Aorta (tissue), 5 donors: ENCODE measurements at places on chromosomes 5 and 9.

DNA sequence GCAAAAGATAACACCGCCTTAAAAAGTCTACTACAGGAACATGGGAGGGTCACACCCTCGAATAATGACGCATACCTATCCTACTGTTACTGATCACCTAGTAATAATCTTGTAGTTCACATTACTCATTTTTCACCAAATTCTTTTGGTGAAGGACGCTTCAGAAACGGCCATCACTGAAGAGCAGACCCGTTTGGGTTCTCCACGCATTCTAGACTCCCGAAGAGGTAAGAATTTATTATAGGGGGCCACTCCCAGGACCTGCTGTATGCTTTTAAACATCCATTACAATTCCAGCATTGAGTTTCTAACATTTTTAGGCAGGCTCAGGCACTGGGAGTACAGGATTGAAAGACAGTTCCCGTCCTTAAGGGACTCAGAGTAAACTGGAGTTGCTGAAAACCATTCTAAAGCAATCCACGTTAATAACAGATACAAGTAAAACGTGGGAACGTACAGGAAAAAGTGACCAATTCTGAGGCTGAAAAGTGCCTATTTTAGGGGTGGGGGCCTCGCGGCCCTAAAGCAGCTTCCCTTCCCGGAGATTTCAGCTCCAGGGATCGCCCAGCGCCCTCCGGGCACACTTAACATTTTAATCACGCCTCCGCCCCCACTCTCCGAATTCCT lies at the start of gene FER:
Gene FER (plus strand): TSS at position 124 of the 627 bp plus-strand sequence. CDS start 50,286 bp downstream, outside the sequence.
- no peak for DNase-seq

- DNase-seq: no peak
Observed at GRCh38 chr9:1604942-1605560, 410.1 kb upstream of the SMARCA2 start.

GRCh38 chr9:16385590-16385989 lies 484.9 kb downstream of the BNC2 start:
- DNase-seq: no peak

DNA sequence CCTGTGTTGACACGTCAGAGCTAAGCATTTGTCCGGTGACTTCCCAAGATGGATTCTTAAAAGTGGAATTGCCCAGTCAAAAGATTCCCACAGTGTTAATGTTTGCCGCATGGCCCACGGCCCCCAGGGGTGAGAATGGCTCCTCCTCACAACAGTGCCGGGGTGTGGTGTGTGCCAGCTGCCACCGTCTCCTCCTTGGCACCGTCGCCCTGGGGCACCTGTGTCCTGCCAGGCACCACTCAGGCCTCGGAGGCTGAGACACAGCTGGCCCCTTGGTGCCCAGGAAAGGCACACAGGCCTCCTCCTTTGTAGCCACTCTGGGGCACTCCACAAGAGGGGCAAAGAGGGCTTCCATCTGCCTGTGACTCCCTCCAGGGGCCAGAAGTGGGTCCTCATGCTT lies 4.3 kb downstream of the KCNT1 start:
- no peak for DNase-seq

- DNase-seq: no peak
Observed at GRCh38 chr5:72402381-72402890, 82.3 kb downstream of the PTCD2 start.

GRCh38 chr5:112616812-112617547 lies 120.7 kb upstream of the APC start:
- no peak for DNase-seq

DNA sequence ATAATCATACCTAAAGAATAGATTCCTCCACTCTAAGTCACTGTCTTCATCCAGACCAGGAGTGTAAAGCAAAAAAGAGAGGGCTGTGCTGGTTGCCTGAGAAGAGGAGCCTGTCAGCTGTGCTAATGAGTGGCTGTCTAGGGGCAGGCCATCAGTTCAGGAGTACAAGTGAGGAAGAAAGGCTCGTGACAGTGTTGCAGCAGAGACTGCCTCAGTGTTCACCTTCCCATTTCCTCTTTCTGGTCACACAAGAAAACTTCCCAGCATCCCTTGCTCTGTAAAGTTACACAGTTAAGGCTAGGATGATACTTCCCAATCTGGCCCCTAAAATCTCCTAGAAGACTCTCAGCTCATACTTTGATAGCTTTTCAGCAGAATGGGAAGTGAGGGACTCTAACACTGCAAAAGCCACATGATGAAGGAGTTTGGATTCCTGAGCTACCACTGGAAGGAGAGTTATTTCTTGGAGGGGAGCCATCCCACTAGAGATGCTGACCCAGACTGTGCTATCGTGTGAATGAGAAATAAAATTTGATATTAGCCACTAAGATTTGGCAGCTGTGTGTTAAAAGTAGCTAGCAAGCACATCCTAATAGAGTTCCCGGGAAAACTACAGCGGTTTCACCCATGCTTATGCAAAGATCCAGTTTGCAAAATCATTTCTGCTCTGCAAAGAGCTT lies 67.1 kb downstream of the ADAMTS12 start:
- no peak for DNase-seq

GRCh38 chr9:14978022-14979000 lies 68.1 kb upstream of the FREM1 start:
- DNase-seq: no peak

DNA sequence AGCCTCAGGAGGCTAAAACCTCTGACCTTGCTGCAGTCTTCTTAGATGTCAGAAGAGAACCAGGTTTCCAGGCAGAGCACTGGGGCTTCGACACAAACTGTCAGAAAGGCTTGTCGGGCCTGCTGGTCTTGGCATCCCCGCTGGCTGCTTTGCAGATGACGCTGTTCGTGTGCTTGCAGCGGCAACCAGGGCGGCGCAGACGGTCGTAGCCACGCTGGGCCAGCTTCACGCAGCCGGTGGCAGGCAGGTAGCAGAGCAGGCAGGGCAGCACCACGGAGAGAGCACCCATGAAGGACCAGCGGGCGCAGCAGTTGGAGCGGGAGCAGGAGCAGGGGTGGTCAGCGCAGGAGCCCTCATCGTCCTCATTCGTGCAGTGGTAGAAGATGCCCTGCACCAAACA lies 10.7 kb downstream of the SPRY4 start:
- no peak for DNase-seq

- no peak for DNase-seq
Observed at GRCh38 chr9:108865037-108865436, 3.0 kb downstream of the ACTL7A start.

DNA sequence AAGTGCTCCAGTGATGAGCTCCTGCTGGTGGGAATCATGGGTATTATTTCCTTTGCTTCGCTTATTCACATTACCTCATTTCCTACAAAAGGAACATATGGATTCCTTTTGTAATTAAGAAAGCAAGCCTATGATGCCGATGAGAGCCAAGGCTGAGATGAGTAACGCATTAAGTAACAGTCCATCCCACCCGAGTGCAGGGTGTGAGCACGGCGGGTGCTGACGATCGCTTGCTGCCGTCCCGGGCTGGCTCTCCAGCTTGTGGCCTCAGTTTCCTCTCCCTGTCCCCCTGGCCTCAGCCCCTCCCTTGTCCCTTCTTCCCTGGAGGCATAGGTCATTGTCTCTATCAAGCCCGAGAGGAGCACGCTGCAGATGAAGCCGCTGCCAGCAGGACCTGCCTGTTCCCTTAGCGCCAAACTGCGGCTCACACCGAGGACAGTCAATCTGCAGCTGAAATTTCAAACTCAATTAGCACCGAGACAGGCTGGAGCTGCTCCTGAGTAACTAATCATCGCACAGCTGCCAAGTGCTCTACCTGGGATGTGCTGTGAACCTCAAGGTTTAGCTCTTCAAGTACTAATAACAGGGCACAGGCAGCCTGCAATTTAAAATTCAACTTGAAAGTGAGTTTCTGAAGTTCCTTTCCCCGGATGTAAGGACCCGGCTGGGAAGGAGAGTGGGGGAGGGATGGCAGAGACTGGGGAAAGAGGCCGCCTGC lies 115.2 kb upstream of the RAPGEF1 start:
- no peak for DNase-seq

DNA sequence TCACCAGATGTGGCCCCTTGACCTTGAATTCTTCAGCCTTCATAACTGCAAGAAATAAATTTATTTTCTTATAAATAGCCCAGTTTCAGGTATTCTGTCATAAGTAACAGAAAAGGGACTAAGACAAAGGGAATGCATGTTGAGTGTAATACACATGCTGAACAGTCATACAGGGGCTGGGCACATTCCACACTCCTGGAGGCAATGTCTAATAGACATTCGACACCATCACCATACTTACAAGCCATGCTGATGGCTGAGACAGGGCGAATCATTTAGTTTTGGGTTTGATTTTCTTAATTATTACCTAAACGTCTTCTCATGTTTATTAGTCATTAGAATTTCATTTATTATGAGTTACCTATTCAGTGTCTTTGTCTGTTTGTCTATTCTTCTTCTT lies 68.5 kb downstream of the TENT4A start:
- DNase-seq: no peak

GRCh38 chr5:137442660-137443059 lies 56.5 kb downstream of the SPOCK1 start:
- DNase-seq: no peak

DNA sequence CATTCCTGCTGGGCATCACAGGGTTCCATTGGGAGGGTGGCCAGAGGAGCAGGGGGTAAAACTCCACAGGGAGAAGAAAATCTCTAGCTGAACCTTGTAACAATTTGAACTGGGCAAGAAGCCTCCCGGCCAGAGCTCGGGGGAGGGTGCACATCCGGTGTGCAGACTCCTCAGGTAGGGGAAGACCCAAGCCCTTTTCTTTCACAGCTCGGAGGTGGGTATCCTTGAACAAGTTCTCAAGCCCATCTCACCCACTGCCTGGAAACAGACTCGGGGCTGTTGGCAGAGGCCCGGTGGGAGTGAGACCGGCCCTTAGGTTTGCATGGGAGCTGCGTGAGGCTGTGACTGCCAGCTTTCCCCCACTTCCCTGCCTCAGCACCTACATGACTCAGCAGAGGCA lies 111.5 kb upstream of the IL7R start:
- no peak for DNase-seq

- no peak for DNase-seq
Observed at GRCh38 chr5:83482961-83483360, 11.4 kb downstream of the VCAN start.

GRCh38 chr9:26604076-26604662 lies 288.4 kb downstream of the CAAP1 start:
- no peak for DNase-seq

GRCh38 chr5:114174131-114174530 lies 187.7 kb upstream of the KCNN2 start:
- DNase-seq: no peak

DNA sequence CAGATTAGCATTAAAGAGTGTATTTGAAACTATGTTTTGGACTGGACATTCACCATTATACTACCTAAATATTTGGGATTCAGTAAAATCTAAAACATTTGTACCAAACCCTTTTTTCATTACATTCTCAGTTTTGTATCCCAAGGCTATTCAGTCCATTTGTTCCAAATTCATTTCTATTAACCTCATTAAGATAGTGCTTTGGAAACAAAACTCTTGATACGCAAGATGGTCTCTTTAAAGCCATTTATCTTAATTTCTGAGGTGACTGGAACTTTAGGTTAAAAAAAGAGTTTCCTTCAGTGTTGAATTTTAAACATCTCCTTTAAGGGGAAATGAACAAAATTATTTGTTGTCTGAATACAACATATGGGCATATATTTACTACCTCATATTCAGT lies 702.5 kb upstream of the GRAMD2B start:
- DNase-seq: no peak

GRCh38 chr9:116073826-116074225 lies 79.8 kb upstream of the PAPPA start:
- peak; percentile 65 for DNase-seq

DNA sequence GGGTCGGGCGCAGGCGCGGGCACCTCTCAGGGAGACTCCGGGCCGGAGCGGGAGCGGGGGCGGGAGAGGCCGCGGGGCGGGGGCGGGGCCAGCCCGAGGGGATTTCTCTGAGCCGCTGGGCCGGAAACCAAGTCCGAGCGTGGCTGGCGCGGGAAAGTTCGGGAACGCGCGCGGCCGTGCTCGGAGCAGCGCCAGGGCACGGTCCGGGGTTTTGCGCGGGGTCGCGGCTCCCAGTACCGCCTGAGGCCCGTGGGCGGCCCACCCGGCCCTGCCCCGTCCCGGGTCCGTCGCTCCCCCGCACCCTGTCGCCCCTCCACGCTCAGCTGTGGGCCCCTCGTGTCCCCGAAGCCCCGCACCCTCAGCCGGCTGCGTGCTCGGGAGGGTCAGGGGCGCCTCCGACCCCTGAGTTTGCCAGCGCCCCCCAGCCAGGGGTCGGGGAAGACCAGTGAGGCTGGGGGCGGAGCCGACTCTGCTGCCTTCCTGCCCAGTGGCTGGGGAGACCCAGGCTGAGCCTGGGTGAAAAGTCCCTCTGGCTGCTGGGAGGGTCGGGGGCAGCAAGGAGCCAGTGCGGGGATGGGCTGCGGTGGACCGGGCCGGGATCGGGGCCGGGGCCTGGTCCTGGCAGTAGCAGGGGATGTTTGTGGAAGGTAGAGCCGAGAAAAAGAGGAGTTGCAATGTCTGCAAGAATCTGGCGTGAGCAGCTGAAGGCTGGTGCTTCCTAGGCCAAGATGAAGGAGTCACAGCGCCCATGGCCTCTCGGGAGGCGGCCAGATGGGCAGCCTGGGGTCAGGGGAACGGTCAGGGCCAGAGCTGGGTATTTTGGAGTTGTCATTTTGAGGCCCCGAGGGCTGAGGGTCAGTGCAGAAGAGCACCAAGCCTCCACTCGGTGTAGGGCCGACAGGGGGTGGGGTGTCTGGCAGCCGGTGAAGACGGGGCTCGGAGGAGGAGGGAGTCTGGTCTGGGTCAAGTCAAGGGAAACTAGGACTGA lies 588 bp downstream of the TRAF2 start:
- DNase-seq: no peak

DNA sequence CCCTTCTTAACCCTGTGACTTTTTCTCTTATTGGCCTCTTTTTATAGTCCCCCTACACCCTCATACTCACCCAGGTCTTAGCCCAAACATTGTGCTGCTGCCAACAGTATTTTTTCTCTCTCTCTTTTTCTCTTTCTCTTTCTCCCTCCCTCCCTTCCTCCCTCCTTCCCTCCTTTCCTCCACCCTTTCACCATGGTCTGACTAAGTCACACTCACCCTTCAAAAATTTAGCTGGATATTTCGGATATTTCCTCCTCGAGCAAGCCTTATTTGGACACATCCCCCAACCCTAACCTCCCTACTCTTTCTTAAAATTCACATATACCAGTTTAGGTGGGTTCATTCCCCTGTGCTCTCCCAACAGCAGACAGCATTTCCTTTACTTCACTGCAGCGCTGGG lies 64.7 kb downstream of the FGF1 start:
- no peak for DNase-seq

DNA sequence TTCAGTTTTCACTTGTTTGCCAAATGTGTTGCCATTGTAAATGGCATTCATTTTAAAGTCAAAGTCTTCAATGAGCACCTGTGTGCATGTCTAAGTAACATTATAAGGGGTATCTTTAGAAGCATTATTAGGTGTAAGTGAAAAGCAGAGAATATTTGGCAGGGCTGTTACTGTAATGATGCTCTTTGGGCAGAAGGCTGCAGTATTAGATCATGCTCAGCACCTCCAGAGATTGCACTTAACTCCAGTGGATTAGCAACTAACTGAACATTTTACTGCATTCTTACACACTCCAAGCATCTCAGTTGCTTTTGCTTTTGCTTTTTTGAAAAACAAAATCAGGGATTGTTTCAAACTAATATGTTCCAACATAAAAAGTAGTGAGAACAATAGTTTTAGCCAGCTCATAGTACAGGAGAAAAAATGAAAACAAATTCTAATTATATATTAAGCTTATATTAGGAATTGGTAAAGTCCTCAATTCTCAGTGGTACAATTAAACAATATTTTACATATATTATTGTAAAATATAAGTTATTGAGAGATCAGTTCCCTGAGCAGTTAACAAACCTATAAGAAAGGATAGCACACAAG lies 1740.9 kb upstream of the CDH9 start:
- DNase-seq: no peak
